ENCODE measurements at places on chromosomes 13 and 19.

- no peak for DNase-seq
Observed at GRCh38 chr13:98415326-98416070, 161.4 kb downstream of the STK24 start.

DNA sequence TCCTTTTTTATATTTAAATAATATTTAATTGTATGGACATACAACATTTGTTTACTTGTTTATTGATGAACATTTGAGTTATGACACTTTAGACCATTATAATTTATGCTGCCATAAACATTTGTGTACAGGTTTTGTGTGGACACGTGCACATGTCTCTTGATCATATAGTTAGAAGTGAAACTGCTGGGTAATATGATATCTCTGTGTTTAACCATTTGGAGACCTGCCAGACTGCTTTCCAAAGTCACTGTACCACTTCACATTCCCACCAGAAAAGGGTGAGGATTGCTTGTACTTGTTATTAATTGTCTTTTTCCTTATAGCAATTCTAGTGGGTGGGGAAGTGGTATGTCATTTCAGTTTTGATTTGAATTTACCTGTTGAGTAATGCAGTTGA lies 145.6 kb upstream of the KLHL1 start:
- DNase-seq: no peak

- peak; percentile 14 for DNase-seq
Observed at GRCh38 chr19:10510301-10510802, 6.9 kb downstream of the S1PR5 start.

DNA sequence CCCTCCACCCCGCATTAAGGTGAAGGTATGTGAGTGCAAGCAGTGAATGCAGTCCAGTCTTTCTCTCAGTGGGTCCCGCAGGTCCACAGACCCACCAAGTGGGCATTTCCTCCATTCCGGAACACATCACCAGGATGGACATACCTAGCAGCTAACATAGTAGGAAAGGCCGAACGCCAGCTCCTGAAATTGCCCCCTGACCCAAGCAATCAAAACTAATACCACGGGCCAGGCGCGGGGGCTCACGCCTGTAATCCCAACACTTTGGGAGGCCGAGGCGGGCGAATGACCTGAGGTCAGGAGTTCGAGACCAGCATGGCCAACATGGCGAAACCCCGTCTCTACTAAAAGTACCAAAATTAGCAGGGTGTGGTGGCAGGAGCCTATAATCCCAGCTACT lies 71.7 kb upstream of the VSTM2B start:
- no peak for DNase-seq

DNA sequence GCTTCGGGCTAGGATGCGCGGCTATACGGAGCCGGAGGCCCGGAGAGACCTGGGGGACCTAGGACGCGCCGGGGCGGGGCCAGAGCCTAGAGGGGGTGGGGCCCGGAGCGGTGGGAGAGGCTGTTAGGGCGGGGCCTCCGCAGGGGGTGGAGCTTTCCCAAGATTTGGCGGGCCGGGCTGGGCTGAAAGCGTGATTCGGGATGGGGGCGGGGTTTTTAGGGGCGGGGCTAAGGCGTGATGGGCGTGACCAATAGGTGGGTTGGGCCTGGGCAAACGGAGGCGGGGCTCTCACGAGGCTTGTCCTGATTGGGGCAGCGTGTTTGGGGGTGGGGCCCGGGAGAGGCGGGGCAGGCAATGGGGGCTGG lies 439 bp downstream of the RAB11B start:
- peak; percentile 88 for DNase-seq

GRCh38 chr13:29936051-29936813 lies 85.8 kb upstream of the UBL3 start:
- DNase-seq: no peak

DNA sequence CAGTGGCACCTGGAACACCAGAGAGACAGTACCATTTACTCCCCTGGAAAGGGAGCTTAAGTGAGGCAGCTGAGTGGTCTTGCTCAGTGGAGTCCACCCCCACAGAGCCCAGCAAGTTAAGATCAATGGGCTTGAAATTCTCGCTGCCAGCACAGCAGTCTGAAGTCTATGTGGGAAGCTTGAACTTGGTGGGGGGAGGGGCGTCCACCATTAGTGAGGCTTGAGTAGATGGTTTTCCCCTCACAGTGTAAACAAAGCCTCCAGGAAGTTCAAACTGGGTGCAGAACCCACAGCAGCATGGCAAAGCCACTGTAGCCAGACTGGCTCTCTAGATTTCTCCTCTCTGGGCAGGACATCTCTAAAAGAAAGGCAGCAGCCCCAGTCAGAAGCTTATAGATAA lies 30.3 kb upstream of the CEACAM4 start:
- DNase-seq: no peak

- no peak for DNase-seq
Observed at GRCh38 chr13:44817131-44817671, 172.1 kb downstream of the NUFIP1 start.

- DNase-seq: no peak
Observed at GRCh38 chr19:15123031-15123890, 16.1 kb downstream of the SYDE1 start.

- no peak for DNase-seq
Observed at GRCh38 chr13:29907670-29908069, 57.3 kb upstream of the UBL3 start.

DNA sequence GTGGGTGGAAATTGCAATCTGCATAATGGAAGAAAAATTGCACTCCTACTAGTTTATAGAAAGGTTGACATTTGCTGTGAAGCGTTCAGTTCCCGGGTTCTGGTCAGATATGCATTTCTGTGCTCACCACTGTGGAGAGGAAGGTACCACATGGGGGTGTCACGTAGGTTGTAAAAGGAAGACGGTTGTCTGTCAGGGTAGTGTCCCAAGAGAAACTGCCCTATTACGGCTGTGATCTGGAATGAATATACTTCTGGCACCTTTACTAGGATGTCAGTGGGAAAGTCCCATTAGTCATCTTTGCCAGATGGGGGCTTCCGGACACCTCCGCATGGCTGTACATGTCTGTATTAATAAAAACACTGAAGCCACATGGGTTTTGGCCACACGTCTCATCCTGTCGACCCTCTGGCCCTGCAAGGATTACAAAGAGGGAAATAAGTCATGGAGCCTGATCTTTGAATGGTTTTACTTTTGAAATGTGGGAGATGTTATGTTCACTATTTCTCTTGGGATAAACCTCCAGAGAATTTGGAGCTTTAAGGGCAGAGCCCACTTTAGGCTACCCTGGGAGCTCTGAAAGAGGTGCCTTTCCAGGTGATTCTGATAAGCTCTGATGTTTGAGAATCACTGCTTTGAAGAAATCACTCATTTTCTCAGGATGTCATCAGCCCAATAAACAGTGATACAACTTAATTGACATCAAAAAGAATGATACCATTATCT lies 133.9 kb downstream of the AKAP11 start:
- DNase-seq: no peak

GRCh38 chr13:28440774-28441504 lies 54.0 kb downstream of the FLT1 start:
- DNase-seq: no peak

- DNase-seq: no peak
Observed at GRCh38 chr13:76425935-76426334, 460.3 kb downstream of the KCTD12 start.

- DNase-seq: no peak
Observed at GRCh38 chr13:23509781-23510543, 60.2 kb upstream of the TNFRSF19 start.

DNA sequence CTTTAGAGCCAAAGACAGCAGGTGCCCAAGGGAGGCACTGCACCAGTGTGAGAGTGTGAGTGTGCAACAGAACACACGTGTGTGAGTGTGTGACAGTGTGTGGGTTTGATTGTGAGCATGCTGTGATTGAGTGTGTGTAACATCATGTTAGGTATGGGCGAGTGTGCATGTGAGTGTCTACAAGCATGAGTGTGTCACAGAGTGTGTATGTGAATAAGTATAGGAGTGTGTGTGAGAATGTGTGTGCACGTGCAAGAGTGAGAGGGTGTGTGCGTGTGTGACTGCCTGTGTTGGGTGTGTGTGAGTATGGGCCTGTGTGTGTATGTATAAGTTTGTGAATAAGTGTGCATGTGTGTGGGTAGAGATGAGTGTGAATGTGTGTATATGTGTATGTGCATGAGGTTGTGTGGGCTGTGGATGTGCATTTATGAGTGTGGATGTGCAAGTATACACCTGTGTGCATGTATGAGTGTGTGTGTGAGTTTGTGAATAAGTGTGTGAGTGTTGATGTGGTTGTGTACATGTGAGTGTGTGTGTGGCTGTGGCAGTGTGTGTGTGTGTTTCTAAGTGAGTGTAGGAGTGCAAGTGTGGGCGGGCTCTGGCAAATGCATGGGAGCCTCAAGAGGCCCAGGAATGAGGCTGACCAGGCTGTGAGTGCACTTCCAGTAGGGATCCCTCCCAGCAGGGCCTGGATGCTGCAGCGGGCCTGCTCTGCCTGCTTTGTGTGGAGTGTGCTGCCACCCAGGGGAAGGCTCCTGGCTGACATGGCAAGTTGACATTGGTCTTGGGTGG lies 198.4 kb downstream of the COL4A1 start:
- peak; percentile 47 for DNase-seq

- DNase-seq: no peak
Observed at GRCh38 chr13:112193463-112194166, 126.7 kb downstream of the SOX1 start.

GRCh38 chr19:16405091-16405490 lies 66.7 kb downstream of the EPS15L1 start:
- DNase-seq: no peak

GRCh38 chr13:111179908-111180760 lies 65.0 kb downstream of the ARHGEF7 start:
- DNase-seq: no peak

- no peak for DNase-seq
Observed at GRCh38 chr19:35696835-35697234, 7.5 kb upstream of the ZBTB32 start.

DNA sequence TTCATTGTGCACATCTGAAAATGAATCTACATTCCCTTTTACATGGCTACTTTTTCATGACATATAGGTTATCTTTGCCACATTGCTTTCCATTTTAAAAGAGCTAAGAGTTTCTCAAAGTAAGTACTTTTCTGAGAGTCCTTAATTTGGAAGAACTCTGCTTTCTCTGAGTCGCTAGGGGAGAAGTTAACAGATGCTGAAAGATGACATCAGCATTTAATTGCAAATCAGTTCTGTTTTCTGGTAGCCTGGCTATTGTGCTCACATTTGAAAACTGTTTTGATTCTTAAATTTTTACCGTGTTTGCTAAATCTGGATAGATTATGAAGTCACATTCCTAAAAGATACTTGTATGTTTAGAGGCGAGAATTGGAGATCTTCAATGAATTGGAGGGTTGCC lies 107.7 kb upstream of the C1QTNF9B start:
- no peak for DNase-seq

GRCh38 chr13:95471960-95472359 lies 80.6 kb upstream of the CLDN10 start:
- no peak for DNase-seq

DNA sequence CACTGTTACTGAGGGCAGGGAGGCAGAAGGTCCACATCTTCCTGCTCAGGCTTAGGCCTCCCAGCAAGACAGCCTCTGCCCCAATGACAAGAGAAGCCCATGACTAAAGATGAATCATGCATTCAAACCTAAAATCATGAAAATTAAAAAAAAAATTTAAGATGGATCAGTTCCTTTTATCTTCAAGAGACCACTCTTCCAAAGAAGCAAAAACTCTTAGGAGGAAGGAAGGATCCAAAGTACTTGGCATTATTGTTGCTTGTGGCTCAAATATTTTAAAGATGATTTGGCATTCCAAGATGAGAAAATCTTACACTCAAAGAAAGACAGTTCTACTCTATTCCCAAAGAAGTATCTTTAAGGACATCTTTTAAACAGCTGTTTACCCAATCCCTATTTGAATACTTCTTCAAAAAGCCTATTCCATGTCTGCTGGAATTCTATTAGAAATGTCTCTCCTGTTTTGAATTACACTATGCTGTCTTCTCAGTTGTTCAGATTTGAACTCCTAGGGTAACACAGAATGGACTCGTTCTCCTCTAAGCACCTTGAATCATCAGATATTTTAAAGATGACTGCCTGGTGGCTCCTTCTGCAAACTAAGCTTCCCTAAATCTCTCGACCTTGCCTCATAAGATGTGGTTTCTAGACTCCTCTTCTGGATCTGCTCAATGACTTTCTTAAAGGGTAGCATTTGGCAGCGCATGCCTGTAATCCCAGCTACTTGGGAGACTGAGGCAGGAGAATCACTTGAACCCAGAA lies 7.0 kb downstream of the SERP2 start:
- no peak for DNase-seq

DNA sequence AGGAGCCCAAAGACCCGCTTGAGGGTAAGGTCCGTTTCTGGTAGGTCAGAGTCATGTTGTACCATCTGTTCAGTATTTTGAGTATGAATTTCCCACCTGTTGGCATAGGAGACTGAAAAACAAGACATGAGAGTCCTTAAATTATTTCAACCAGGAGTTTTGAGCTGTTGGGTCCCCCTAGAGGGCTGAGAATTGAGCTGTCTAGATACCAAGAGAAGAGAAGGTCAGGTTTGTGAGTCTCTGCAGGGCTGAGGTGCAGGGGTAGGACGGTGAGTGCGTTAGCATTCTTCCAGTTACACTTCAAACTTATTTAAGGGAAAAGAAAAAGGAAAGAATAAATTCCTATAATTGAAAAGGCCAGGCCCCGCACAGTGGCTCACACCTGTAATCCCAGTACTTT lies 5.0 kb downstream of the CBLC start:
- DNase-seq: no peak
